ENCODE measurements at places on chromosomes 6 and 20.

GRCh38 chr6:113709936-113710509 is 147.1 kb upstream of the MARCKS start:
- no peak for DNase-seq

- no peak for DNase-seq
Observed at GRCh38 chr6:137363805-137364138, 130.4 kb downstream of the OLIG3 start.

DNA sequence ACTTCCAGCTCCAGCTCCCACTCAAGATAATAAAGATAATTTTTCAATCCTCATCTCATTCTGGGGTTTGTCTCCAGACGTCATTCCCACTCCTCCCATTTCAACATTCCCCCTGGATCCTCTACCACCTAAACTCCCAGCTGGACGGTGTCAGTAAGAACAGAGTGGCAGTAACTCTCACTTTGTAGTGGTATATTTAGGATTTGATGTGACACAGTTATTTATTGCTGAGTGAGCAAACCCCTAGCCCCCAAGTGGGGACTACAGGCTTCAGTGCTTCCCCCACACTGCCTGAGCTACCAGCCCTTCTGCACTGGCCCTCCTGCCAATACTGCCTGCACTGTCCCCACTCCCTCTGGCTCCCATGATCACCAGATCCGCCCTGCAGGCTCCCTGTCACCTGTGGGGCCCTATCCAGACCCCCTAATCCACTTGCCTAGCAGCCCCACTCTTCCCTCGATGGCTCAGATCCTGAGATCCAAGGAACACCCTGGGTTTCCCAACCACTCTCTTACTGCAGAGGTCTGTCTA is 2.4 kb downstream of the C6orf47 start:
- no peak for DNase-seq

DNA sequence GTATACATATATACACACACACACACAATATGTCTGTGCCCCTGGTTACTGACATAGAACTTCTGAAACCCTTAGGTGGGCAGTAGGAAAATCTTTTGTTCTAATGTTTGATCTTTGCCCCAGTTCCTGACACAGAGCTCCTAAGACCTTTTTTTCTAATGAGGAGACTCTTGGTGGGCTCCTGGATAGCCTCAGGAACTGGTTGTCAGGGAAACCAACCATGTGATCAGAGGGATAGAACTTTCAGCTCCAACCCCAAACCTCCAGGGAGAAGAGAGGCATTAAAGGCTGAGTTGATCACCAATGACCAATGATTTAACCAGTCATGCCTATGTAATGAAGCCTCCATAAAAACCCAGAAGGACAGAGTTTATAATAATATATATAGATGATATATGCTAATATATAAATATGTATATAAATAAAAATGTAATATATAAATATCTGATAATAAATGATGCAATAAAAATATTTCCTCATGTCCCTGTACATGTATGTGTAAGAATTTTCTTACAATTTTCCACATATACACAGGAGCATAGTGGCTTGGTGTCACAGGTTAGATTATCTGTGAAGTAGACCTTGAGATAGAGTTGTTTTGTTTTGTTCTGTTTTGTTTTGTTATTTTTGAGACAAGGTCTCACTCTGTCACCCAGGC is 93.3 kb downstream of the GPX5 start:
- DNase-seq, result no peak

DNA sequence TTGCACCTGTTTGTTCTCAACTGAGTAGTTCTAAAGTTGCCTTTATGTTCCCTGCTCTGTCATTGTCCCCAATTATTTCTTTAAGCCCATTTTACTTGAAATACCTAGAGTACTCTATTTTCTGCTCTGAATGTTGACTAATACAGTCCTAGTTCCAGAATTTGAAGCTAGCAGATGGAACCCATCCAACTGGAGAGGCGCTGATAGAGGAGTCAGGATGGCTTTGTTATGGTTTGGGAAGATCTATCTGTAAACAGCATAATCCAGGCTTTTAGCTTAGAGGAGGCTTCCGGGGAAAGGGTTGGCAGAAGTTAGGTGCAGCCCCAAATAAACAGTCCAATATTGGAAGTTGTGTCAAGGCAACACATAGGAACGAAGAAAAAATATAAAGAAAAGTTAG is 927.7 kb downstream of the TFAP2A start:
- no peak for DNase-seq

GRCh38 chr6:24524805-24525204 is 30.0 kb downstream of the ALDH5A1 start:
- no peak for DNase-seq

DNA sequence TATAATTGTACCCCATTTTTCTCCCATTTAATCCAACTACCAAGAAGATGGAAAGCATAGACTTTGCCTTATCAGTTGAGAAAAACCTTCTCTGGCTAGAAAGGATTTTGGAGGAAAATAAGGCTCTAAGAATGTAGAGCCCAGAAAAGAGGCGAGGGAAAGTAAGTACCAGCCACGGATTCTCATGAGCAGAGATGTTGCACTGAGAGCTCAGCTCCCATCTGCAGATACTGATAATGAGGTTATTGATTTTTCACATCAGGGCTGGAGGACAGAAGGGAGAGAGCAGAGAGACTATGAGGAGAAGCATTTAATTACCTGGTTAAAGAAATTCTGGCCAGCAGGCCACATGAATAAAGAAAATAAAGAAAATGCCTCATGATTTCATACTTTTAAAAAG is 104.4 kb upstream of the FAM184A start:
- peak; percentile 71 for DNase-seq

- no peak for DNase-seq
Observed at GRCh38 chr6:43016176-43016942, 2.3 kb downstream of the KLHDC3 start.

- DNase-seq, result no peak
Observed at GRCh38 chr20:40797425-40797824, 108.4 kb upstream of the MAFB start.

- no peak for DNase-seq
Observed at GRCh38 chr20:52484438-52484837, 292.9 kb upstream of the ZFP64 start.

DNA sequence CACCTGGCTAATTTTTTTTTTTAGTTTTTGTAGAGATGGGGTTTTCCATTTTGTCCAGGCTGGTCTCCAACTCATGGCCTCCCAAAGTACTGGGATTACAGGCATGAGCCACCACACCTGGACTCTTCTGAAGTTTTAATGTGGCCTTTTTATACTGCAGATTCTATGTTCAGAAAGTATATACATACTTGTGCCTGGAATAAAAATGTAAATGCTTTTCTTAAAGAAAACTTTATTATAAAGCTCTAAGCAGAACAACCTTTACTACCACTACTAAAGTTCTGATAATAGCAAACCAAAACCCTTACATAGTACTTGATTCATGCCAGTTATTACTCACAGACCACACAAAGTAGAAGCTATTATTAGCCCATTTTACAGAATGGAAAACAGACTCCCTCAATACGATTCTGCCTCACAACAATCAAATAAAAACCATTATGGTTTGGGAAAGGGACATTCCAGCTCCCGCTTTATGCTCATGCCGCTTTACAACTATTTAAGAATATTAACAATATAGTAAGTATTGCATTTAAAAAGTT is 5.3 kb downstream of the PHIP start:
- DNase-seq, result no peak
